Stimulated activated CD4-positive, alpha-beta T cell treated with anti-CD3 and anti-CD28 coated beads, TNF-alpha, amount 100 ng/mL, for 24 hours (primary cell): ENCODE measurements at places on chromosomes 12 and 14.

- DNase-seq, result no peak
Observed at GRCh38 chr12:94429633-94430032, 30.0 kb downstream of the CEP83 start.

DNA sequence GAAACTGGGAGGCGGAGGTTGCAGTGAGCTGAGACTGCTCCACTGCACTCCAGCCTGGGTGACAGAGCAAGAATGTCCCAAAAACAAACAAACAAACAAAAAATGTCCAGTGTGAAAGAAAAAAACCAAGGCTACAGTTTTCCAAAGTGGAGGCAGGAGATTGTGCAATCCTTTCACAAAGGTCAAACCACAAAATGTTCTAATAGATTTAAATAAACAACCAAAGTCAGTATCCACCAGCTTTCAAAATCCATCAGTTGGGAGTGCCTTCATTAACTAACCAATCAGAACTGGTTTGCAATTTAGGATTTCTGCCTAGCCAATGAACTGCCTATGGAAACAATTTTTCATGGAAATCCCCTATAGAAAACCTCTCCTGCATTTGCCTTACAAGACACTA is 52.3 kb upstream of the TRIM9 start:
- DNase-seq, result no peak

DNA sequence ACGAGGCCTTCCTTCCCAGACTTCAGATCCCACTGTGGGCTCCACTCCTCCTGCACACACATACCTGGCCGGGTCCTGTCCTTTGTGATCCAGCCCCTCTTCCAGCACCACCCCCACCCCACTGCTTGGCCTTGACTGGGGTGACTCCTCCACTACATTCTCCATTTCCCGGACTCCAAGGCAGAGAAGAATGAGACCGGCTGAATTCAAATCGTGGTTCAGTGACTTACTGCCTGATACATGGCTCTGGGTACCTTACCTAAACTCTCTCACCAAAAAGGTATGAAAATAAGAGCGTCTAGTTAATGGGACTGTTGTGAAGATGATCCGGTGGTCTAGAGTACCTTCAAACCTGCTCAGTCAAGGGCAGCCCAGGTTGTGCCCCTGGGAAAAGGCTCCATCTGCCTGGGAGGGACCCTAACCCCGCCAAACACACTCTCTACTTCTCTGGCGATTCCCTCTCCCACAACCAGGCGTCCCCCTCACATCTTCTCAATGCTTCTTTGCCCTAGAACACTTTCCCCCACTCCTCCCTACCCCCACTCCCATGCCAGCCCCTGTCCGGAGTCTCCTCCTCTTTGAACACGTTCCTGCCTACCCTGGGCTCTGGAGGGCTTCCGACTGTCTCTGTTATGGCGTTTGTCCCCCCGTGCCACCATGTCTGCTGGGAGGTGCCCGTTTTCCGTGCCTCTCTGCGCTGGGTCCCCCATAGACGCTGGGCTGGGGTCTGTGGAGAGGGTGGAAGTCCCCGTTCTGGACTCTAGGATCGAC is 1.5 kb upstream of the ZBTB42 start:
- DNase-seq, result no peak

- no peak for DNase-seq
Observed at GRCh38 chr14:55477680-55478079, 37.3 kb upstream of the TBPL2 start.

DNA sequence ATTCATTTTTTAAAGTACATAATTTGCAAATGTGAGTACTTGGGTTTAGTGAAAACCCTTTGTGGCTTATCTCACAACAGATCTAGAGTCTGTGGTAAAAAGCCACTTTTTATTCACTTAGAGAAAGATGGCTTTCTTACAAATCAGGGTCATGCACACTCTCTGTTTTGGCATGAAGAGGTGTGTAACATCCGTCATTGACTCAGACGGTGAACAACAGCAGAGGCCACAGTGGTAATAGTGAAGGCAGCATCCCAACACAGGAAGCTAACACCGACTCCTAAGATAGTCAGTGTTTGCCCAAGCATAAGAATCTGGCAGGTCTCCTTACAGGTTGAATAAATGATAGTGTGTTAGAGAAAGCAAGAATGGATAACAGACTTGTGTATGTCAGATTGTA is 593.0 kb downstream of the SOX5 start:
- DNase-seq, result no peak

DNA sequence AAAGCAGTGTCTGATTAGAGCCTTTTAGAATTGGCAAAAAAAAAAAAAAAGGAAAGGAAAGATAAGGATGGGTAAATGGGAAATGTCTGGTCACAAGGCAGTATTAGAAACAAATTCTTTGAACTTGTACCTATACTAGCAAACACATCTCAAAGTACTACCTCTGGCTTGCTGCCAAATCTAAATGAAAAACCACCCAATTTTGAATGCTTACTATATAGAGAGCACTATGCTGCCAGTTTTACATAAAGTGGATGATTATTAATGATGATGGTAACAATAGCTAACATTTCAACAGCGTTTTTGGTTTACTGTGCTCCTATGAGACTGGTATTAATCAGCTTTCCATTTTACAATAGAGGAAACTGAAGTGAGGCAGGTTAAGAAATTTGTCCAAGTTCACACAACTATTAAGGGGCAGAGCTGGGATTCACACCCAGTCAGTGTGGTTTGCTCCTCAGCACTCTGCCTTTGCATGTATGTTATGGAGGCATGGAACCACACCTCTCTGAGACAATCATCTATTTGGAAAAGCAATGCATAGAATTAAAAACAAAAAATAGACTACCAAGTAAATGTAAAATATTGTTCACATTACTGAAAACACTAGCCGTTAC is 34.2 kb downstream of the ATP2B1 start:
- DNase-seq, result no peak

- no peak for DNase-seq
Observed at GRCh38 chr12:85244561-85244960, 35.5 kb upstream of the ALX1 start.

- no peak for DNase-seq
Observed at GRCh38 chr12:3421191-3421978, 69.6 kb upstream of the PRMT8 start.

DNA sequence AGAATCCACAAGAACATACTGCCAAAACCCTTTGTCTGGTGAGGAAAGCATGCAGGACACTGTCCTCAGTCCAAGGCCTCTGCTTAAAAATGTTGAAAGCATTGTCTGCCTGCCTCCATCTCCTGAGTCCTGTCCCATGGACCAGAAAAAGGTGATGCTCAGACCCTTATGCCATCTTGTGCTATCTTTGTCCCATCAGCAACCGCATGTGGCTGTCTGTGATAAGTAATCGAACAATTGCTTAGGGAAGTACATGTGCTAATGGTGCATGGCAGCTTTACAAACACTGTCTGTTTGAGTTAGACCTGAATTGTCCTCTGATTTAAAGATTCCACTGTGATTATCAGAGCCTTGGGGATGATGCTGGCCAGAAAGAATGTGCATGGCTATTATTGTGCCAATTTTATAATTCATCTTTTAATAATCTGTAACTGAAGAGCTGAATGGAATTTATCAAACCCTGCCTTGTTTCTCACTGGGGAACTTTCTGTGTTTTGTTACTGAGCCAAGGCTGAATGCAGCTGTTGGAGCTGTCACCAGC is 177.5 kb downstream of the DACT1 start:
- DNase-seq, result no peak

- DNase-seq, result no peak
Observed at GRCh38 chr12:57096099-57096572, 7.2 kb downstream of the NAB2 start.

GRCh38 chr14:100540141-100540925 is 46.9 kb downstream of the BEGAIN start:
- no peak for DNase-seq

GRCh38 chr12:123106640-123107359 is 44.1 kb downstream of the PITPNM2 start:
- DNase-seq, result peak; percentile 62

DNA sequence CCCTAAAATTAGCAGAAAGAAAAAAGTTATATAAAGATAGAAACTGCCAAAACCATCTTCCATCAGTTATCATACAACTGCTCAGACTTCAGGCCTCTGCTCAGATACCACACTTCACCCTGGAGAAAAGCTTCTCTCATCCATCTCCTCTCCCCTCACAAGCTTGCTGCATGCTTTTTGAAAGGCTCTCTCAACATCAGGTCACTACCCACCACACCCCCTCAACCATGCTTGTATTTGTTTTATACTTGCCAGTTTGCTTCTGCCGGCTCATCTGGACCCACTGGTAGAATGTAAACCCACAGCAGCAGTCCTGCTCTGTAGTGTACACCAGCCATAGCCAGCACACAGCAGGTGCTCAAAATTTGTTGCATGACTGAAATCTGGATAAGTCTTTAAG is 8.8 kb downstream of the PPP1CC start:
- no peak for DNase-seq

GRCh38 chr14:22122829-22123560 is 449.4 kb upstream of the OR4E1 start:
- DNase-seq, result no peak

DNA sequence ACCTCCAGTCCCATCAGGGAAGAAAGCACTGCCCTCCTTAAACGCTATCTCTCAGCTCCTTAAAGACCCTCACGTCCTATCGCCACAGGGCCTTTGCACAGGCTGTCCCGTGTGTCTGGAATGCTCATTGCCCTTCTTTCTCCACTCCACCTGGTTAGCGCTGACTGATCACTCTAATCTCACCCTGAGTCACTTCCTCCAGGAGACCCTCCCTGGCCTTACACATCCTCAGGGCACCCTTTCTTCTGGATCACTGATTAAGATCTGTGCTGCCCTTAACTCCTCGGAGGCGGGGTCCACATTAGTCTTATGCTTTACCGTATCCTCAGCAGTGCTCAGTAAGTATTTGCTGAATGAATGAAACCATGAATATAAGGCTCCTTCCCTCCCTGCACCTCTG is 94.7 kb downstream of the SYNE3 start:
- no peak for DNase-seq

DNA sequence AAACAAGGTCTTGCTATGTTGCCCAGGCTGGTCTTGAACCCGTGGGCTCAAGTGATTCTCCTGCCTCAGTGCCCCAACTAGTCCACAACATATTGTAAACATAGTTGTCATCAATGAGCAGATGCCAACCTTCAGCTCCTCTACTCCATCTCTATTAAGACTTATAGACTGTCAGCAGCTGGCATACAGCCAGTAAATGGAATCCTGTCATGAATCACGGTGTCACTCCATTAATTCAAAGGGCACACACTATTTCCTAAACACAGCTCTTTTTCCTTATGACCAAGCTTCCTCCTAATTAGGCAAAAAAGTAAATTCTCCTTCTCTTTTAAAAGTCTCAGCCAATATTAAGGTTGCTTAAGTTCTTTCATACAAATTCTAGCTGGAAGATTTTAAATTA is 111.2 kb downstream of the ITPR2 start:
- no peak for DNase-seq

DNA sequence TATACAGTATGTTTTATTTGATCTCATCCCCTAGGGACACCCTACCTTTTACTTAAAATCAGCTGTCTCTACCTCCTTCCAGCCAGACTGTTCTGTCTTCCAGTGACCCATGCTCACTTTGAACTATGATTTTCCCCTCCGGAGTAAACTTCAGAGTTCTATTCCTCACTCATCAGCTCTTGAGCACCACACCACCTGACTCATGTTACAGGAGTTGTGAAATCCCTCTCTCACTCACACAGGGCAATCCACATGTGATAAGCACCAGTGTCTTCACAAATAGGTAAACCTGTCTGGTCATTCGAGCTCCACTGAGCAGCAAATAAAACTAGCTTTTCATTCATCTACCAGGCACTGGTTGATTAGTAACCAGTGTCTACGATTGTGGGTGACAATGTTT is 177.3 kb upstream of the BMP4 start:
- no peak for DNase-seq
